Thoracic aorta (tissue), 2 donors: ENCODE measurements at places on chromosomes 4 and X. TPM values are rescaled to one million over a fixed set of nuclear protein-coding genes. Genes with fewer than 3 reads are reported as not detected.

DNA sequence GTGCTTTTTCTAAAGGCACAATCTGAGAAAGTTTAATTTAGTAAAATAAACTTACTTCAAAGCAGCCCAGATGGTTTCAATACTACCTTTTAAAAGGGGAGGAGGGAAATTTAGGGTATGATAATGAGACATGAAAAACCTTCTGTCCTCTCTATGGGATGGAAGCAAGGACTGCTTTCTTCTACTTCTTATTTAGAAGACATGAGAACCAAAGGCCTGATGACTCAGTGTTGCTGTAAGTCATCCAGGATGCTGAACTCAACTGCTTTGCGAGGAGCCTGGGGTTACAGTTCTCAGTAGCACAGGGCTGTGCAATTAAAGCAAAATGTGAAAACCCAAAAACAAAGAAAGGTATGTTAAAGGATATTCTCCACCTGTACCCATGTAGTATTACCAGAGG is 140.8 kb upstream of the EDNRA start:
- no peak overlapping the region for H3K4me3 ChIP-seq
- no peaks in the 10 kb centered on the region for H3K36me3 ChIP-seq
- H3K27me3 ChIP-seq = no peaks in the 10 kb centered on the region
- no peak for DNase-seq
- no peaks in the 10 kb centered on the region for H3K4me1 ChIP-seq
- H3K27ac ChIP-seq = no peak overlapping the region

- no peak overlapping the region for H3K27ac ChIP-seq
- H3K27me3 ChIP-seq = no peaks in the 10 kb centered on the region
Observed at GRCh38 chr4:184453365-184454160, 20.8 kb downstream of the IRF2 start.

DNA sequence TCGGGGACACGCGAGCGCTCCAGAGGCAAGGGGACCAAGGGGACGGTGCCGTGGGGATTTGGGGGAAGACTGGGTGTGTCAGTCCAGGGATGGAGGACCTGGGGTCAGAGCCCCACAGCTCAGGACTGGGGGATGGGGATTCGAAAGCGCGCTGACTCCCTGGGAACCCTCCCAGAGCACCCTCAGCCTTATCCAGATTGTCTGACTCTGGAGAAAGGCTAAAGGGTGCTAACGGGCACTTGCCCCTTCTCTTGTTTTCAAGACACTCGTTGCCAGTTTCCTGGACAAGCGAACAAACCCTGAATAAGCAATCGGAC is 1.1 kb downstream of the DOCK11 start:
- no peaks in the 10 kb centered on the region for H3K36me3 ChIP-seq
- no peak for DNase-seq
- H3K4me1 ChIP-seq = peaks cover 9% of the 10 kb centered on the region
- H3K4me3 ChIP-seq = peak overlapping the region; percentile 85
- H3K27ac ChIP-seq = peak overlapping the region; percentile 81

DNA sequence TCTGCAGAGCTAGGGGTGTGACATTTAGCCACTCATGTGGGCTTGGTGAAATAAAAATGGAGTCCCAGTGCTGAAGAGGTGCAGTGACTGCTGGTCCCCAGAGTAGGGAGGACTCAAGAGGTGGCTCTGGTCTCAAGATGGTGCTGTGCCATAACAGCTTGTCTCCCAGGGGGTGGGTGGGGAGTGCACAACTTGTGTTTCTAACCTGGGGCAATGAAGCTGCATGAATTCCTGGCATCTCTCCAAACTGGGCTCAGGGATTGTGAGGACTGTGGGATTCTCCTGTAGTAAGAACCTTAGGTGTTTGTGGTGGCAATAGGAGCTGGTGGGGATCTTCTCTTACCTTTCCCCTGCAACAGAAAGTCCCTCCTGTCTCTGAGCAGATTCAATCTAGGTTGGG is 278.9 kb upstream of the SFRP2 start:
- no peaks in the 10 kb centered on the region for H3K27me3 ChIP-seq
- no peak overlapping the region for H3K27ac ChIP-seq
- H3K36me3 ChIP-seq = no peaks in the 10 kb centered on the region
- H3K4me3 ChIP-seq = no peak overlapping the region

DNA sequence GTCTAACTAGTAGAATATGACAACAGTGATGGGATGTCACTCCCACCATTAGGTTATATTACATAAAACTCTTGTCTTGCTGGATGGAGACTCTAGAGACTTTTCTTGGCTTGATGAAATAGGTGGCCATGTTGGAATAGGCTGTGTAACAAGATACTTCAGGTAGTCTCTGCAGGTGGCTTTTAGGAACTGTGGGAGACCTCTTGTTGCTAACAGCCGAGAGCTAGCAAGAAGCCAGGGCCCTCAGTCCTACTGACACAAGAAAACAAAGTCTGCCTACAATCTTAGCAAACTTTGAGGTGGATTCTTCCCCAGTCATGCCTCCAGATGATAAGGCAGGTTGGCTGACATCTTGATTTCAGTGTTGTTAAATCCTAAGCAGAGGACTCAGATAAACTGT is 72.5 kb downstream of the GNL3L start:
- no peak for DNase-seq
- no peaks in the 10 kb centered on the region for H3K36me3 ChIP-seq
- H3K4me3 ChIP-seq = no peak overlapping the region
- H3K27ac ChIP-seq = no peak overlapping the region
- H3K4me1 ChIP-seq = no peaks in the 10 kb centered on the region

GRCh38 chr4:110132816-110133719 is 65.3 kb downstream of the ELOVL6 start:
- no peaks in the 10 kb centered on the region for H3K27me3 ChIP-seq
- H3K4me1 ChIP-seq = no peaks in the 10 kb centered on the region

DNA sequence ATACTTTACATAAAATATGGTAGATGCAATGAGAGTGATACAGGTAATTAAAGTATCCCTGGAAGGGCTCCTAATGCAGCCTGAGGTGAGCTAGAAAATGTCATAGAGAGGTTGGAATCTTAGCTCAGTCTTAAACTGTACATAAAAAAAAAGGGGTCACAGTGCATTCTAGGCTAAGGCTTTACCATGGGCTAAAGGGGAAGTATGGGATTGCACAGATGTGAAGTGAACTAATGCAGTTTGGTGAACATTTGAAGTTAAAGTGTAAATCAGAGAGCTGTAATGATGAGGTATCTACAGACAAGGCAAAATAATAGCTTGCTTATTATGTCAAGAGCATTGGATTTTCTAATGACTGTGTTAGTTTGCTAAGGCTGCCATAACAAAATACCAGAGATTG is 405.9 kb downstream of the ADGRL3 start:
- peaks cover 3% of the 10 kb centered on the region for H3K4me1 ChIP-seq
- DNase-seq = no peak
- no peak overlapping the region for H3K27ac ChIP-seq
- no peaks in the 10 kb centered on the region for H3K36me3 ChIP-seq
- no peaks in the 10 kb centered on the region for H3K27me3 ChIP-seq

Gene SULT1E1
- total RNA-seq = 0.54 TPM

Gene PNMA5
- total RNA-seq = not detected
